NCI-H2171 (cell line): ENCODE measurements at places on chromosomes 1 and 21.
A peak's percentile ranks its signal among the peaks of the same experiment; 100 is the strongest.

GRCh38 chr1:235027076-235027861 lies 101.4 kb downstream of the TOMM20 start:
- peak; percentile 39 for DNase-seq

GRCh38 chr1:45669379-45669778 lies 17.0 kb downstream of the GPBP1L1 start:
- no peak for DNase-seq

- DNase-seq = no peak
Measured at GRCh38 chr1:237814319-237814924, 76.3 kb downstream of the ZP4 start.

DNA sequence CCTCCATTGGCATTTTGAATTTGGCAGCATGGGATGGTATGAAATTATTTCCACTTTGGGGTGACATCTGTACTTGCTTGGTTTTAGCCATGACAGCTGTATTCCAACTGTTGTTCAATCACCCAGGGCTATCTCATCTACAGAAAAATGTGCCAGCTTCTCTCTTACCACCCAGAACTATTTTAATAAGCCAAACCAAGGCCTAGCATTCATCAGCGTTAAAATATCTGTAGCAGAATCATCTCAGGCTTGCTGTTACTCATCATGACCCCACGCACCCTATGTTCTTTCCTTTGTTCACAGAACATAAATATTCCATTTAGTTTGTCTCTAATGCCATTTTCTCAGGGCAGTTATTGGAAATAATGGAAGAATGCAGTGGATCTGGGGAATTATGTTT lies 49.8 kb downstream of the GIPC2 start:
- DNase-seq = no peak

DNA sequence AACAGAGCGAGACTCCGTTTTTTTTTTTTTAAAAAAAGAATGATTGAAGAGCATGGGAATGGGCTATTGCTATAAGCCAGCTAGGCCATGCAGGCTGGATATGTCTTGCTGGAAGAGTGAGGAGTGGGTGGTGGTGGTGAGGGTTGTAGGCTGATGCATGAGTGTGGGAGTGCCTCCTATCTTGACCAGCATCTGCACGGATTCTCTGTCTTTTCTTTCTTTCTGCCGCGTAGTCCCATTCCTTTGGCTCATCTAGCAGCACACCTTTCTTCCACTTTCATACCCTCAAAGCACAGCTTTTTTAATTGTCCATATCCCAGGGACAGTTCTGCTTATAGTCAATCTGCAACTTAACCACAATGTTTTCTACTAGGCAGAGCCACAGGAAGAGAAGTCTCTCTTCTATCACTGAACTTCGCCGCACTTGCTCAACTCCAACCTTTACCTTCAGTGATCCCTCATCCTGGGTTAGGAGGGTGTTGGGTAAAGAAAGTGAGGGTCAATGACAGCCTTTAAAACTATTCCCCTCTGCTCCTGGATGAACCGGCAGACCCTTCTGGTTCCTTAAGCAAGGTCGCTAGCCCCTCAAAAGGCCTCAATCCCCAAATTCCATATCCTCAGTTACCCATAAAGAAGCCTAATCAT lies 15.2 kb downstream of the ADCY10 start:
- DNase-seq = no peak

DNA sequence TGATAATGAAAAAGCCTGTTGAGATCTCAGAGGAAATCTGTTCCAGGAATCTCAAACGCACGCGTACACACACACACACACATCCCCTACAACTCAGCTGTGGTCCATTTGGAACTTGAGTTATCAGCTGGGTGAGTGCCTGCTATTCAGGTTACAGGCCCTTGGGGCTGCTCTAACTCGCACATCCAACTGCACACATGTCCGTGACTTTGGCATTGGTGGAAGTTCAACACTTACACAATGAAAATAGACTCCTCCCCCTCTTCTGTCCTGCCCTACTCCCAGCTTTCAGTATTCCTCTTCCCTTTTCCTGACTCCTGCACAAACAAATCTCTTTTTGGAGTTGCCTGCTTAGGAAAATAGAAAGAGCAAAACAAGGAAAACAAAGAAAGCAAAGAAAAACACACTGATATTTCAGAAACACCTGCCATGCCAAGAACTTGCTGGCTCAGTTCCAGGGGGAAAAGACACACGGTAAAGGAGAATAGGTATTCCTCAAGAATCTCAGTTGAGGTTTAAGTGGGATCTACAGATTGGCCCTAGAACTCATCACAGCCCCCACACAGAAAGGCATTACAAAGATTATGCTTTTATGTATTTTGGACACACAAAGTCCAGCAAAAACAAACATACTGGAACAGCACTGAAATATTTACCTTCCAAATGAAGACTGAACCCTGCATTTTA lies 140.9 kb downstream of the TGFBR3 start:
- DNase-seq = no peak

- no peak for DNase-seq
Measured at GRCh38 chr1:205365945-205366463, 9.3 kb upstream of the KLHDC8A start.

- no peak for DNase-seq
Measured at GRCh38 chr1:245051349-245052221, 103.2 kb upstream of the KIF26B start.

GRCh38 chr21:17903929-17904639 lies 84.9 kb upstream of the C21orf91 start:
- no peak for DNase-seq

DNA sequence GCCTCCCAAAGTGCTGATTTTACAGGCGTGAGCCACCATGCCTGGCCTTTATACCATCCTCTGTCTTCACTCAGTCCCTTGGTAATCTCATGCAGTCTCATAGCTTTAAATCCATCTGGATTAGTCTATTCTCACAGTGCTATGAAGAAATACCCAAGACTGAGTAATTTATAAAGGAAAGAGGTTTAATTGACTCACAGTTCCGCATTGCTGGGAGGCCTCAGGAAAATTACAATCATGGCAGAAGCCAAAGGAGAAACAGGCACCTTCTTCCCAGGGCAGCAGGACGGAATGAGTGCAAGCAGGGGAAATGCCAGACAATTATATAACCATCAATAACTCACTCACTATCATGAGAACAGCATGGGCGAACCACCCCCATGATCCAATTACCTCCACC lies 49.1 kb upstream of the CPLANE2 start:
- no peak for DNase-seq

- DNase-seq = no peak
Measured at GRCh38 chr1:203506858-203507626, 13.1 kb downstream of the OPTC start.

GRCh38 chr1:193192586-193192985 lies 6.2 kb upstream of the B3GALT2 start:
- no peak for DNase-seq

DNA sequence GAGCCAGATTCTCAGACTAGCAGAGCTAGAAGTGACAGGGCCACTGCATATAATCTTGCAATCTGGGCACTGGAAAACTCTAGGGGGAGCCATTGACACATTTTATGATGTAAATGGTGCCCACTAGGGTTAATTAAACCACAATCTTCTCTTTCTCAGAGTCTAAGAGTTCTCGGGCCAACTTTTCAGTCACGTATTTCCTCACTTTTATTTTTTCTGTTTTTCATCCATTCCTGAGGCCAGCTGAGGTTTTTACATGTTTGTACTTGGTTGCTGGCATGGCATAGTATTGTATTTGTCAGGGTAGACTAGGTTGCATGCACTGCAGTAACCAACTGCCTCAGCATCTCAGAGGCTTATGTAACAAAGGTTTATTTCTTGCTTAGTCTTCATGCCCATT lies 138.2 kb downstream of the ZNF326 start:
- DNase-seq = no peak

- DNase-seq = no peak
Measured at GRCh38 chr1:166039436-166040201, 127.2 kb downstream of the FAM78B start.

GRCh38 chr1:54803761-54804470 lies 2.8 kb upstream of the TTC22 start:
- no peak for DNase-seq

- no peak for DNase-seq
Measured at GRCh38 chr1:25095635-25096200, 136.6 kb downstream of the SYF2 start.

DNA sequence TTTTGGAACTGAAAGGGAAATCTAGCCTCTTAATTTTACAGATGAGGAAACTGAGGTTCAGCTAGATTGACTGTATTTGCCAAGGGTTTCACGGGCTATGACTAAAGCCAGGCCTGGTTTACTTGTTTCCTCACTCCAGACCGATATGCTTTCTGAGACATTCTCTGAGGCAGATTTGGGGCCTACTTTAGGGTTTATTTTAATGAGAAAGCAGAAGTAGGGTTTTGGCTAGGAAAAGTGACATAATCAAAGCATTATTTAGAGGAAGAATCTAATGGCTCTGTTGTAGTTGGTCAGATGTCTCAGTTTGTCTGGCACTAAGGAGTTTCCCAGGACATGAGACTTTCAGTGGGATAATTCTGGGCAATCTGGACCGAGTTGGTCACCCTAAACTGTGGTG lies 1.5 kb upstream of the RPTN start:
- DNase-seq = no peak

DNA sequence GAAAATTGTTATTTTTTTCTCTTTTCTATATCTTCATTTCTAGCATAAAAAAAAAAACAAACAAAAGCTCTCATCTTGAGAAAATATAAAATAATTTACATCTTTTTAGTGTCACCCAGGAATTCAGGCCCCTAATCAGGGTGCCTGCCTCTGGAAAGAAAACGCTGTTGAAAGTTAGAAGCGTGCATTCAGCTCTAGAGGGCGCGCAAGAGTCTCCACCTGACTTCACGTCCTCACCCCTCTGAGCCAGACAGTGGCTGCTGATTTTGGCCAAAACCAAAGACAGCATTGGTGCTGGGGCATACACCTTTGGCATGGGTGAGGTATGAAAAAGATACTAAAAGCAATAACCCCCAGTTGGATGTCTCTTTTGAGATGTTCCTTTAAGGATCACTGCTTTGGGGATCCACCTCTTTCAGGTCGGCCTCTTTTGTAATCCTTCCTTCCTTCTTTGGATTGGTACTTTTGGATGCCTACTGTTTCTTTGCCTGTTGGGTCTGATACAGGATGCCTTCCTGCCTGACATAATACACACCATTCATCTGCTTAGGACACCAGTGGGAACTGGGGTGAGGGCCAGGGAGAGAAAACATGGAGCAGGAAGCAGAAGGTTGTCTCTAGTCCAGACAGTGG lies 77.6 kb upstream of the CHRM3 start:
- no peak for DNase-seq

DNA sequence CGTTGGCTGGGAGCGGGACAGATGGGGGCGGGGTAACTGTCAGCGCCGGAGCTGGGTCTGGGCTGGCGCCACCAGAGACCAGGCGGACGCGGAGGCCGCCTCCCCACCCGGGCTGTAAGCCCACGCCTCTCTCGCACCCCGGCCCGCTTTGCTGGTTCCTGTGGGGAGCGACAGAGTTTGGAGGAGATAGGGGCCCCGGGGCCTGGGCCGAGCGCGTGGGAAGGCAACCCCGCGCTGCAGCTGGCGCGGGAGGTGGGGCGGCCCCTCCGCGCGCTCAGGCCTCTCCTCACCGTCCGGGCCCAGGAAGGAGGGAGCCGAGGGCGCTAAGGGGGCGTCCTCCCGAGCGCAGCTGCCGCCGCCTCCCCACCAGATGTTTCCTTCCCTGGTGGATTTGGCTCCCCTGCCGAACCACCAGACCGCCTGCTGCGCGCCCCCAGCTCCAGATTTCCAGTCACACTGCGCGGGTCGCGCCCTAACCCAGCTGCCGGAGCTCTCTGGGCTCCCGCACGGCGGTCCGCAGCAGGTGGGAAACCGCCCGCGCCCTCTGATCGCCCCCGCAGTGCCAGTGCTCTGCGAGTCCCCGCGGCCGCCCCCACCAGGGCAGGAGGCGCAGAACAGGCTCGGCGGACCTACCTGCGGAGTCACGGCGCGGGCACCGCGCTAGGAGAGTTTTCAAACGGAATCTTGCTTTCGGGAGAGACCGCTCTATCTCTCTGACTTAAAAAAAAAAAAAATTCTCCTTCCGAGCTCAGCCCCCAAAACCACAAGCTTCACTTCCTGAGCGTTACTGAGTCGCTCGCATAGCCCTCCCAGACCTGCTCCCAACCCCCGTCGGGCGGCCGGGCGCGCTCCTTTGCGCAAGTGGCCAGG lies 1.1 kb downstream of the GFI1 start:
- peak; percentile 67 for DNase-seq

DNA sequence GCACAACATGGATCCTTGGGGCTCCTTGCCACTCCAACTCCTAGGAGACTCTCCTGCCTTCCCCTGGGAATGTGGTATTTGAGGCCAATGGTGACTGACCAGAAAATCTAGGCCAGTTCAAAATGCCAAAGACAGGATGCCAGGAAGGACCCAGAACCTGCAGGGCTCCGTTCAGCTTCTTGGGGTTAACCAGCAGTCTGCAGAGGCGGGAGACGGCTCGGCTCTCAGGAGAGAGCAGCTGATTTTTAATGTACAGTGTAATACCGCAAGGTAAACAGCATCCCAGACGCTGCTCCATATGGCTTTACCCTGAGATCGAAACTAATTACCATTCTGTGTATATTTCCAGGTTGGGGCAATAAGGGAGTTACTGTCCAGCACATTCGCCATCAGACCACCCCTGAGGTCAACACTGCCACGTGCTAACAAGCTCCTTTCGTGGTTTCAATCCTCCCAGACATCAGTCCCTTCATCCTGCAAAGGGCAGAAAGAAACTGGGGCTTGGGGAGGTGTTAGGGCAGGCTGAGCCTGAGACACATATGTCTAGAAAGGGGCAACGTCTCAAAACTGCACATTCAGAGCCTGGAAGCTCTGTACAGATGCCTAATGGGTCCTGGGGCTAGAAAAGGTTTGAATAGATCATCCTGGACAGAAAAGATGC lies 16.7 kb downstream of the ITPKB start:
- DNase-seq = peak; percentile 67

DNA sequence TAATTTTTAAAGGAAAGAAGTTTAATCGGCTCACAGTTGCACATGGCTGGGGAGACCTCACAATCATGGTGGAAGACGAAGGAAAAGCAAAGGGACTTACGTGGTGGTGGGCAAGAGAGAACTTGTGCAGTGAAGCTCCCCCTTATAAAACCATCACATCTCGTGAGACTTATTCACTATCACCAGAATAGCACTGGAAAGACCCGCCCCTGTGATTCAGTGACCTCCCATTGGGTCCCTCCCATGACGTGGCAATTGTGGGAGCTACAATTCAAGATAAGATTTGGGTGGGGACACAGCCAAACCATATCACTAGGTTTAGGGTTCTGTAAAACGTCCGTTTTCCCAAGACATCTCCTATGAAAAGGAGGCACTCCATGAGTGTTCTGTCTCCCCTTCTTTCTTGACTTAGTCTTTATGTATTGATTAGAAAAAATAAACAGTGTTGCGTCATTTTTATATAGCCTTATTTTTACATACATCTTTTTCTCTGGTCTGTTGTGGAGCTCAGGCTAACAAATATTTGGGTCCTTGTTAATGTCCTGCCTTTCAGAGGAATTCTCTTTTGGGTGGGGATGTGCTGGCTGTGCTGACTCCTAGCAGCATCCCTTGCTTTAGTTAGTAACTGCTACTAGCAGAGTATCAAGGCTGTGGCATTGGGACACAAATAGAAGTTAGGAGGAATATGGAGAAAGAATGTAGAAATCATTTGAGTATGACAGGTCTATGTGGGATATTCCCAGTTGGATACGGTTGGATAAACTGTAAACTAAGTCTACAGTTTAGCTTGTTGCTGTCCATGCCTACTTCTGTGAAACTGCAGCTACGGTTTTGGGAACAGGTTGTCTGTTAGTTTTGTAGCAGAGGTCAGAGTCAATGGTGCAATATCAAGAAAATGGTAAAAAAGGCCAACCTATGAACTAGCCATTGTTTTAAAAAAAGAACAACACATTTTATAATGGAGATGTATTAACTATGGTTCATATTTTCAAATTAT lies 23.5 kb downstream of the BACH1 start:
- no peak for DNase-seq

- no peak for DNase-seq
Measured at GRCh38 chr1:50609508-50609907, 186.3 kb upstream of the DMRTA2 start.
